ENCODE measurements at places on chromosomes 11 and 22.

DNA sequence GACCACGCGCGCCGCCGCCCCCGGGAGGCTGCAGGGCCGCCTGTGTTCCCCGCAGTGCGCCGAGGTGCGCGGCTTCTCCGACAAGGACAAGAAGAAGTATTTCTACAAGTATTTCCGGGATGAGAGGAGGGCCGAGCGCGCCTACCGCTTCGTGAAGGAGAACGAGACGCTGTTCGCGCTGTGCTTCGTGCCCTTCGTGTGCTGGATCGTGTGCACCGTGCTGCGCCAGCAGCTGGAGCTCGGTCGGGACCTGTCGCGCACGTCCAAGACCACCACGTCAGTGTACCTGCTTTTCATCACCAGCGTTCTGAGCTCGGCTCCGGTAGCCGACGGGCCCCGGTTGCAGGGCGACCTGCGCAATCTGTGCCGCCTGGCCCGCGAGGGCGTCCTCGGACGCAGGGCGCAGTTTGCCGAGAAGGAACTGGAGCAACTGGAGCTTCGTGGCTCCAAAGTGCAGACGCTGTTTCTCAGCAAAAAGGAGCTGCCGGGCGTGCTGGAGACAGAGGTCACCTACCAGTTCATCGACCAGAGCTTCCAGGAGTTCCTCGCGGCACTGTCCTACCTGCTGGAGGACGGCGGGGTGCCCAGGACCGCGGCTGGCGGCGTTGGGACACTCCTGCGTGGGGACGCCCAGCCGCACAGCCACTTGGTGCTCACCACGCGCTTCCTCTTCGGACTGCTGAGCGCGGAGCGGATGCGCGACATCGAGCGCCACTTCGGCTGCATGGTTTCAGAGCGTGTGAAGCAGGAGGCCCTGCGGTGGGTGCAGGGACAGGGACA is 2.7 kb downstream of the NLRP6 start:
- no peak for DNase-seq

- DNase-seq: no peak
Measured at GRCh38 chr11:34356913-34357700, 703 bp downstream of the ABTB2 start.

DNA sequence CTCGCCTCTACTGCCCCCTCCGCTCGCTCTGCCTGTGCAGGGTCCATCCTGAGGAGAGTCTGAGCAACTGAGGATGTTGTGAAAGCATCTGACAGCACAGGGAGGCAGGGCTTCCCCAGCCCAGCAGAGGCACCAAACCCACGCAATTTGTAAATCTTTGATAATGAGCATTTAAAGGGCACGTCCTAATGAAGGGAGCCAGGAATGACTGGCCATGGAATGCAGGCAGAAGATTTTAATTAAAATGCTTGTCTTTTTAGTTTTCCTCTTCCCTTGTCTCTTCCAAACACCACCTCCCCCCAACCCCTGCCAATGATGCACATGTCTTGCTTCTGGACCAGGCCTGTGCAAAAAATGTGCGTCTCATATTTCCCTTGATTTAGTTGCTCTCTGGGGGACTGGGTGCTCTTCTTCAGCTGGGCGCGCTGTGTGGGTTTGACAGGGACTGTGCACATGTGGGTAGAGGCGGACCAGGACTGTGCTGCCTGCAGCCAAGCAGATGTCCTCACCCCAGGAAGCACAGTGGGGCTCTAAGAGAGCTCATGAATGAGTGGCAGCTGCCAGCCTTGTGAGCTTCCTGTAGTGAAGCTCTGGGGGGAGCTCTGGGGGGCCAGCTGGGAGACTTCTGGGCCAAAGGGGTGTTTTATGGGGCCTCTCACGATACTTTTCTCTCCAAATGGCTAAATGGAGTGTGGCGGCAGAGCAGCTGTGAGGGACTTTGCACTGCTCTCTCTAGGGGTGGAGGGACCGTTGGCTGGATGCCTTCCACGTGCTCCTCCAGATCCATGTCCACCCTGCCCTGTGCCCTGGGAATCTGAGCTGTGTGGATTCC is 273.5 kb downstream of the ST3GAL4 start:
- no peak for DNase-seq

GRCh38 chr11:44604171-44604581 is 38.7 kb downstream of the CD82 start:
- DNase-seq: no peak

- DNase-seq: no peak
Measured at GRCh38 chr11:79472819-79473529, 32.1 kb upstream of the TENM4 start.

DNA sequence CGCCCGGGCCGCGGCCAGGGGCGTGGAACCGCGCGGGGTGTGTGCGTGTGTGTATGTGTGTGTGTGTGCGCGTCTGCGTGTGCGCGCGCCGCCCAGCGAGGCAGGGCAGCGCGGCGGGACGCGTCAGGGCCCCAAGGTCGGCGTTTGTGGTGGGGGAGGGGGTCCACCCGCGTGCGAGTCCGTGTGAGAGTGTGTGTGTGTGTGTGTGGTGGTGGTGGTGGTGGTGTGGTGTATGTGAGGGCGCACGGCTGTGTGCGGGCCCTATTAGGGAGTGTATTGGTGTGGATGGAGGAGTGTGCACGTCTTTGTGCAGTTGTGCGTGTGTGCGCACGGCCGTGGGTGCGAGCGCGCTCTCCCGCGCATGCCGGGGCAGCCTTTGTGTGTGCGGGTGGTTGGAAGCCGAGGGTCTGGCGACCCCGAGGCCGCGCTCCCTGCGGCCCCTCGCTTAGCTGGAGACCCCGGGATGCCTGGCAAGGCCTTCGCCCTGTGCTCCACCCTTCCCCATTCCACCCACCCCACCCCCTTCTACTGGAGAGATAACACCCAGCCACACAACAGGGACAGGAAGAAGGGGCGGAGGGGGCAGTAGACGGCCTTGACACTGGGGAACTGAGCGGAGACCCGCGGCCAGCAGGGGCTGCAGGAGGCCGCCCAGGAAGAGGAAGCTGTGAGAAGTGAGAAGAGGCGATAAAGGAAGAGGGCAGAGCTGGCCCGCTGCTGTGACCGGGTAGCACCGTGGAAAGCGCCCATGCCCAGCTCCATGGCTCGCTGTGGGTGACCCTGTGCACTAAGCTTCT is 528 bp upstream of the ARRB1 start:
- DNase-seq: no peak

GRCh38 chr11:49505231-49505630 is 296.8 kb upstream of the FOLH1 start:
- DNase-seq: no peak

DNA sequence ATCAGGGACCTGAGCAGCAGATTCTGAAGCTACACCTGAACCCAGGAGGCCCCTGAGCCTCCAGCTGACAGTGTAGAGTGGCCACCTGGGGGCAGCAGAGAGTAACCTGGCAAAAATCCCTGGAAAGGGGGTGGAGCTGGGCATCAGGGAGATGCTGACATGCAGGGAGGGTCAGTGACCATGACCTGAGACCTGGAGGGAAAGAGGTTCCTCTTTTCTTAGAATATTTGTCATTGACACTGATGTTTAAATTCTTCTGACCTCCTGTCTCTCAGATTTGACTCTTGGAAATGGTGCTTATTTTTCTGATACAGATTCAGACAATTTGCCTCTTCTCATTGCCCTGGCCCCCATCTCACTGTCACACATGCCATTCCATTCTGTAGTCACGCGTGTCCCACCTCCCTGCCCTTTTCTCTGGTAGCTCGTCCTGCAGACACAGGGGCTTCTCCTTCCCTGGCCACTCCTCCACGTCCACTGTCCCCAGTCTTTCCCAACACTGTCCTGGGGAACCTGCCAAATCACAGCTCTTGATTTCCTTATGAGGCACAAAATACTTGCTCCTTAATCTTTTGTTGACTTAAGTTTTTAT is 117.2 kb upstream of the IGLL5 start:
- no peak for DNase-seq
